Activated naive CD4-positive, alpha-beta T cell treated with anti-CD3 and anti-CD28 coated beads for 36 hours (primary cell): ENCODE measurements at places on chromosomes 5 and 9. TPM values are rescaled to one million over a fixed set of nuclear protein-coding genes. Genes with fewer than 3 reads are reported as not detected.

DNA sequence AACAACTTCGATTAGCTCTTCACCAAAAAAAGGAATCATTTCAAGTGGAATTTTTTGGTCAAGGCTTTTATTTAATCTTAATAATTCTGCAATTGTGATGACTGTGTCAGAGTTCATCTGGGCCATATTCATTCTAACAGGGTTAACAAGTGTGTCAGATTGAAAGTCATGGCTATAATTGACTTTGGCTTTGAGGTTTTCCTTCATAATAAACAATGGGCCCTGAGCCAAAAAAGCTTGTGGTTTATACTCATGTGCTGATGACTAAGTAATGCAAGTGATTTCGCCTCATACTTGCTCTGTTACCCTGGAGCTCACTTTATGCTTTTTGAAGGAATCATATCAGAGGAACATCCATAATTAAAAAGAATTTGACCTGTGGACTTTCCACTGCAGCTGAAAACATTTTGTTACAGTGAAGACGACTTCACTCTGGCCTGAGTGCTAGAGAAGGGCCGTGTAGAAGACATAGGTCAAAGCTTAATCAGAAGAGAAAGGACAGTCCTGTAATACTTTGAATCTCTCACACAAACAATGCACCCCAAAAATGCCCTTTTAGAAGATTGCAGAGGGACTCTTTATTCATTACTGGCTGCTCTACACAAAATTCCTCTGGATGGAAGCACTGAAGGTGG is 101.7 kb downstream of the GDNF start:
- peak; percentile 17 for DNase-seq

- DNase-seq, result peak; percentile 55
Observed at GRCh38 chr9:130522233-130522808, 57.1 kb upstream of the FUBP3 start.

DNA sequence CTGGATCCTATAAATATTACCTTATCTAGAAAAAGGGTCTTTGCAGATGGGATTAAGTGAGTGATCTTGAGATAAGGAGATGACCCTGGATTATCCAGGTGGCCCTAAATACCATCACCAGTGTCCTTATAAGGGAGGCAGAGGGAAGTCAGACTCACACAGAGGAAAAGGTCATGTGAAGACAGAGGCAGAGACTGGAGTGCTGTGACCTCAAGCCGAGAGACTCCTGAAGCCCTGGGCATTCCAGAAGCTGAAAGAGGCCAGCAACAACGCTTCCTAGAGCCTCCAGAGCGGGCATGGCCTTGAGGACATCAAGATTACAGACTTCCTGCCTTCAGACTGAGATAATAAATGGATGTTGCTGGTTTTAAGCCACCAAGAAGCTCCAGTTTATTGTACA is 118.8 kb downstream of the ATPSCKMT start:
- DNase-seq, result no peak

- no peak for DNase-seq
Observed at GRCh38 chr5:75460532-75460931, 50.9 kb downstream of the CERT1 start.

GRCh38 chr9:82457891-82458290 is 469.3 kb downstream of the SPATA31D1 start:
- no peak for DNase-seq

- DNase-seq, result no peak
Observed at GRCh38 chr9:72983512-72984225, 30.8 kb upstream of the ALDH1A1 start.

- DNase-seq, result peak; percentile 51
Observed at GRCh38 chr9:99778308-99778707, 43.4 kb upstream of the NR4A3 start.

GRCh38 chr9:122191584-122191983 is 31.9 kb downstream of the MORN5 start:
- DNase-seq, result no peak

GRCh38 chr5:127567026-127567768 is 49.8 kb downstream of the PRRC1 start:
- no peak for DNase-seq

- DNase-seq, result no peak
Observed at GRCh38 chr5:2898661-2899060, 147.2 kb upstream of the IRX2 start.

DNA sequence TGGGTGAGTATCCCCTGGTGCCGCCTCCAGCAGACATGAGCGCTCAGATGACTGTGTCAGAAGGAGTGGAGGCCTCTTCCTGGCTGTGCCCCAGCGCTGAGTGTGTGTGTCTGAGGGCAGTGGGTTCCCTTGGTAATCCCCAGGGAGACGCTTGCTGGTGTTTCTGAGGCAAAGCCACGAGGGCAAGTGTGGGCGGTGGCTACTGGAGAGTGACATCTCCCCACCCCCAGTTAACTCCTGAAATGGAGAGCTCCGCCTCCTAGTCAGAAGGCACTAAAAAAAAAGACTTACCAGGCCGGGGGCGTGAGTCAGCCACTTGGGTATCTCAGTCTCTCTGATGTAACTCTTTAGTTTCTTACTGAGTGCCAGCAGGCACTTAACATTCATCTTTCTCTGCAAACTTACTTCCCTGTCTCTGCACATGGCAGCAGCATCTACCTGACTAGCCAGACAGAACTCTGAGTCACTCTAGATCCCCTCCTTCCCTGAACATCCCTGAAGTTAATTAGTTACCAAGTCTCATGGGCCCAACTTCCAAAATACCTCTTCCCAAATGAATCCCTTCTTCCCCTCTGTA is 19.3 kb downstream of the ORM2 start:
- DNase-seq, result peak; percentile 98

GRCh38 chr9:134933076-134933659 is 15.5 kb upstream of the FCN1 start:
- DNase-seq, result no peak

DNA sequence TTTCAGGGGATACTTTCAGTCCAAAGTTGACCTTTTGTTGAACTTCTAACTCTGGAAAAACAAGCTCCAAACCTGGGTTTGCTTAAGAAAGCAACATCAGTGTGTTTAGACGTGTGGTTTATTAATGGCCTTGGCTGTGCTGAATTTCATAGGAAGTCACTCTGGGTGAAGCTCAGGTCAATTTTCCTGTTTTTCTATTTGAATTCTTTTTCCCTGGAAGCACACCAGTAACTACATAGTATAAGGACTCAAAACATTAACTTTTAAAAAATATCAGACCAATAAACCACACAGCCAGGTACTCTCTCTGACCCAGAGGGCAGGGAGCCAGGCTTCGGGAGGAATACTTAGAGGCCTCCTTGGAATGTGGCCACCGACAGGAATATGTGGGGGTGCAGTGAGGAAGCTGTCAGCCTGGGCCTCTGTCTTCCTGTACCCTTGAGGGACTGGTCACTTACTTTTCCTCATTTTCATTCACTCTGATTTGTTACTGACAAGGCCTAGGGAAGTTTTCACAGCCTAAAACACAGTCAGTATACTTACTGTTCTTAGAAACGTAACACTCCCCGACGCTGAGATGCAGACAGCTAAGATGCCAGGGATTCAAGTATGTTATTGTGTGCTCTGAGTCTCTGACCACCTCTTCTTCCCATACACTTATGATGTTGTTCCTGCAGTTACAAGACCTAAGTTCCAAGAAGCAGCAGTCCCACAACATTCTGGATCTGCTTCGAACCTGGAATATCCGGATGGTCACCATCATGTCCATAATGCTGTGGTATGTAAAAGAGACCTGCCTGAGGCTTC is 18.9 kb downstream of the SLC22A5 start:
- DNase-seq, result no peak

GRCh38 chr5:117652036-117652957 is 1077.7 kb upstream of the SEMA6A start:
- no peak for DNase-seq

- no peak for DNase-seq
Observed at GRCh38 chr9:120289098-120289497, 290.9 kb downstream of the CDK5RAP2 start.

DNA sequence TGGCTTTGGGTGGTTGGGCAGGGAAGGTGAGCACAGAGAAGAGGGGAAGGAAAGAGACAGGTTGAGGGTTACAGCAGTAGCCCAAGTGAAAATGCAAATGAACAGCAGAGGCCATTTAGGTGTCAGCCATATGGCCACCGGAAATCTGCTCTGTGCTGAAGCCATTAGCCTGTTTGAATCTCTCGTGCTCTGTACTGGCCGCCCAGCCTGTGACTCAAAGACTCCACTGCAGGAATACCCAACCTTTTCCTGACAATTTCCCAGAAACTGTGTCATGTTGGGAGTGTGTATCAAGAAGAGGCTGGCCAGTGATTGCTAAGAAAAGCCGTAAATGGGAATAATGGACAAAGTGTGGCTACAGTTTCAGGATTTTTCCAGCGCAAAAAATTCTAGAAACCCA is 35.9 kb upstream of the RAI14 start:
- no peak for DNase-seq

- DNase-seq, result no peak
Observed at GRCh38 chr9:13608451-13608850, 329.0 kb upstream of the MPDZ start.

DNA sequence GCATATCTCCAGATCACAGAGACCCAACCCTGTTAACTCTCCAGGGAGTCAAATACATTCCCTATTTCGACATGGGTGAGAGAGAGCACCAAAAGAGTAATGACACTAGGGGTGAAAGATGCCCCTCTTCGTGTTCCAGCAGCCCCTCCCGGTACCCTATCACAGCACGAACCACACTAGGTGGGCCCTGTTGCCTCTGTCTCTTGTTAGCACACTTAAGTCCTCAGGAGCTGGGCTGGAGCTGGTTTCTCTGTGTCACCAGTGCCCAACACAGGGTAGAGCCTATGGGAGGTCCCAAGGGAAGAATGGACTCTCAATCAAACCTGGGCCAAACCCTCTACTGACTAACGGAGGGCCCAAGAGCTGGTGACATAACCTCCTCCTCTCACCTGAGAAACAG is 1.2 kb downstream of the CDK20 start:
- no peak for DNase-seq

PCDHB5 gene
- not detected for total RNA-seq

ADAMTS6 gene
- 0.93 TPM for total RNA-seq

EMB gene
- 43.7 TPM for total RNA-seq

BARHL1 gene
- not detected for total RNA-seq

C7 gene
- total RNA-seq, result not detected

SH3PXD2B gene
- 1.1 TPM for total RNA-seq

REEP2 gene
- total RNA-seq, result 1.8 TPM

CTXN3 gene
- not detected for total RNA-seq

APBA1 gene
- 0.05 TPM for total RNA-seq

EDIL3 gene
- total RNA-seq, result not detected

UQCRQ gene
- total RNA-seq, result 784 TPM
